A549 treated with RU486 at 1 μM for 4 hours (cell line): ENCODE measurements at places on chromosomes 5 and 9. TPM values are rescaled to one million over a fixed set of nuclear protein-coding genes. Genes with fewer than 3 reads are reported as not detected.

Gene ARID3C
- total RNA-seq: 0.07 to 0.17 TPM (median 0.13 TPM) in 3 of 5 replicates, not detected in the others

Gene SPARC
- total RNA-seq: 14.8 to 26.1 TPM (median 22.3 TPM) in 5 replicates

Gene PLAC8L1
- 0.29 TPM in 1 of 5 replicates, not detected in the others for total RNA-seq

Gene WNT8A
- not detected in 5 replicates for total RNA-seq

Gene LURAP1L
- total RNA-seq: 12.2 to 17.4 TPM (median 16.9 TPM) in 5 replicates
